ENCODE measurements at places on chromosomes 6 and 20.

DNA sequence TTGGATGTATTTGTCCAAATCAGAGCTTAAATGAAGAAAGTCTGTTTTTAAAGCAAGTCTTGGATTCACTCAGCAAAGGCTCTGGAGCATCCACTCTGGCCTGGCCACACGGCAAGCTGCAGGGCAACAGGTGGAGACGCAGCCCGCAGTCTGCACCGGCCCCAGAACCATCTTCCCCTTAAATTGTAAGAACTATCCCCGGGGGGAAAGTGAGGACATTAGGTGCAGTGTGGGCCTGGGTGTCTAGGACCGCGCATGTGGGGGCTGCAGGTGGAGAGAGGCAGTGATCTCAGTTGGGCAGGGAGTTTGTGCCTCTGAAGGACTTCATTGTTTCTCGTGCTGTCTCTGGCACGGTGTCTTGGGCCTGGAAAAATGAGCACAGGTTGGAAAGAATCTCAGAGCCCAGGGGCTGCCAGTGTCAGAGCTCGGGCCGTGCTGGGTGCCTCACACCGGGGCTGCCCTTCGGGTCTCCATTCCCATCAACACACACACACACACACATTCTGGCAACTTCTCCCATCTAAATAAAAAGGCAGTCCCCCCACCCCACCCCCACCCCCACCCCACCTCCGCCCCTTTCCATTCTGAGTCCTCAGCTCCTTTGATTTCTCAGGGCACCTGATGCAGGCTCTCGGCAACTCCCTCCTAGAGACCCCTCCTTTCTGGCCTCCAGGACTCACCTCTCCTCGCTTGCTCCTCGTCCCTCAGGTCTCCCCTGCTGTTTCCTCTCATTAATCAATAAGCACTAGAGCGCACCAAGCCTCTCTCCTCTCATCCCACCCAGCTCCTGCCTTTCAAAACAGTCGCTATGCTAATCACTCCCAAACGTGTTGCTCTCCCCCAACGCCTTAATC lies 48.4 kb downstream of the FOXF2 start:
- no peak for DNase-seq

DNA sequence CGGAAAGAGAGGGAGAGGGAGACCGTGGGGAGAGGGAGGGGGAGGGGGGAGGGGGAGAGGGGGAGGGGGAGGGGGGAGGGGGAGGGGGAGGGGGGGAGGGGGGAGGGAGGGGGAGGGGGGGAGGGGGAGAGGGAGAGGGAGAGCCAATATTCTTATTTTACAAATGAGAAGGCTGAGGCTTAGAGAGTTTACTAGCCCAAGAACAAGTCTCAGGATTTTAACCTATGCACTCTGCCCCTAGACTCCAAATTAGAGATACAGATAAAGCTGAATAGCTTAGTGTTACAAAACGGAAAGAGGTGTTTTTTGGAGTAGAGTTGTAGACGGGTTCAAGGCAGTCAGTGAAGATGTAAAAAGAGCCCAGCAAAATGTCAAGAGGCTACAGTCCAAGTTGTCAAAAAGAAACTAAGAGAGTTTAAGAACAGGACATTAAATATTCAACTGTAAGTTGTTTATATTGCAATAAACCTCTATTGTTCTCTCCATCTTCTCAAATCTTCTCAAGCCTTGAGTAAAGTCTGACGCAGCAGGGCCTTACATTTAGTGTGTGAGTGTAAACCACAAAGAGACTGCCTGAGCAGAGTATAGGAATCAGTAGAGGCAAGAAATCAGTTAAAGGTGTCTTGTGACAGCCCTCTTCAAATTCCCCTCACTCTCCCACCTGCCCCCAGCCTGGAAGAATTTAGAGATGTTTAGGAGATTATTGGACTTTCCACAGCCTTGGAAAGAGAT lies 34.9 kb upstream of the AKIRIN2 start:
- DNase-seq = no peak

DNA sequence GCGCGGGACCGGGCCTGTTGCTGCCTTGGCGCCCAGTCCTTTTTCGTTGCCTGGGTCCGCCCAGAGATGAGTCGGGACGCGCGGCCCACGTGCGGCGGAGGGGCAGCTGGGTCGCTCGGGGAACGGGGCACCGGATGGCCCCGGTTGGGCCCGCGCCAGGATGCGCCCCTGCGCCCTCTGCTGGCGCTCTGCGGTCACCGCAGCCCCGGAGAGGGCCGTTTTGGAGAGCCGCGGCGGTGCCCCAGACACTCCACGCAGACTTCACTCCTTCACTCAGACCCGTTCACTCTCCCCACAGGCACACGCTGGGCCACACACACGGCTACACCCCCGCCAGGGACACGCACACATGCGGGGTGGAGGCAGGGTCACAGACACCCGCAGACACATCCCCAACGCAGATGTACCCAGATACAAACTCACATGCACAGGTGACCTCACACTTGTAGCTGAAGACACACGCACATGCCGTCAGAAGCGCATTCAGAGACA lies 38.8 kb downstream of the SRC start:
- DNase-seq = no peak

GRCh38 chr6:95967594-95967993 lies 48.2 kb upstream of the FUT9 start:
- DNase-seq = no peak

DNA sequence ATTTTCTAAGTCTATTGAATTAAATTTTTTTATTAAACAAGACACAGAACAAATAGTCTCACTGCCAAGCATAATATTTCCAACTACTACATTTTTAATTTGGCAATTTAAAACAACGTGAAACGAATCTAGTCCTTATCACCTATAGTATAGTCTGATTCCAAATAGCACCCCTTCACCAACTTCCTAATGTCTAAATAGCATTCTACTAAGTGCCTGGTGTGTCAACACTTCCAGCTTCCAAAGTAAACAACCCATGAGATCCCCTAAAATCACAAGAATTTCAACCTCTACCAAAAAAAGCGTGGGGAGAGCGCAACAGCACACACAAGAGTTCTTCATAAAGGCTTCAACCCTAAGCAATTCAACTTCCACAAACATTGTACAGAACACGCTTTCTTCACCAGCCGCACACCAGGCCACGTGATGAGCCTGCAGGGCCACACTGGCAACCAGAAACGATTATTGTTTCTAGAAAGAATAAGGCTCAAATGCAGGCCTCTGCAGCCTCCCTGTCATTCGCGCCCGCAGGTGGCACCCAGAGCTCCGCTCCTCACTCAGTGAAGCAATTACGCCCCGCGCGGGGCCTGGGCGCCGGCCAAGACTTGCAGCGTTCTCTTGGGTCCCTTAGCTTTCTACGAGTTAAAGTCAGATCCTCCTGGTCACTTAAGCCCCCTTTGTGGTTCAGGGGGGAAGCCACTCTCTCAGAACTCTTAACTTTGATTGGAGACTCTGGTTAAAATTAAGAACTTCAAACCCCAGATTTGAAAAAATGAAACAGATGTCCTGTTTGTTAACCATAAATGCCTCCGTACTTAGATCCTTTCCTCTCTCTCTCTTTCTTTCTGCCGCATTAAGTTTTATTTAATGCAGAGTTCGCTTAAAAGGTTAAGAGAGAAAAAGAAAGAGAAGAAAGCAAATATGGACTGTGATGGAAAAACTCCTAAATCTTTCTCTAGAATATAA lies 18.3 kb downstream of the SIM1 start:
- DNase-seq = no peak

DNA sequence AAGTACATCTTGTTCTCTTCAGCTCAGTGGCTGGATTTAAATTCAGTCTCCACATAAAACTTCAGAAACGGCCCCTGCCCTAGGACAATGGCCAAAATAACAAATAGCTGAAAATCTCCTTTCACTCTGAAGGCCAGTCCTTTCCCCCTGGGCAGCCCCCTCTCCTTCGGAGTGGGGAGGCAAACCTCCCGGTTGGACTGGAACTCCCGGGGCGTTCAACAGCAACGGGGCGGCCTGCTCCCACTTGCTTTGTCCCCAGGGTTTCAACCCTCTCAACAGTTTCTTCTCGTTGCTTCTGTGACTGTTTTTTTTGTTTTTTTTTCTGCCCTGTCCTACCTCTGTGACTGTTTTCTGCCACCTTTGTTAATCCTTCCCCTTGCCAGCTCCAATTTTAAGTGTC lies 102.6 kb upstream of the DUSP22 start:
- DNase-seq = no peak

GRCh38 chr20:37907677-37908401 lies 4.9 kb downstream of the VSTM2L start:
- DNase-seq = peak; percentile 78

- DNase-seq = no peak
Measured at GRCh38 chr20:37401930-37402675, 56.2 kb downstream of the SRC start.

DNA sequence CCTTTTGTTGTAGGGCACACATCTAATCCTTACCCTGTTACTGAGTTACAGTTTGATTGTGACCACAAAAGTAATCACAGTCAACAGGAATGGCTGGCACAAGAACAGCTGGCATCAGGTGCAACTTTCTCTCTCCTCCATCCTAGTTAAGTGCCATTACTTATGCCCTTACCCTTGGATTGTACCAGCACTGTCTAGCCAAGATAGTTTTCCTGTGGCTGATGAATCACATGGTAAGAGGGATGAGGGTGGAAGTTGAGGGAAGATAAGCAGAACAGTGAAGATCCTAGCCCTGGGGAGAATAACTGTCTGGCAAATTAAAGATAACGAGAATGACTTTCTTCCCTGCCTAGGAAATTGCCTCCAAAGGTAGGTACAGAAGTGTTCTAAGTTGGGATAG lies 42.0 kb downstream of the RNF217 start:
- no peak for DNase-seq

DNA sequence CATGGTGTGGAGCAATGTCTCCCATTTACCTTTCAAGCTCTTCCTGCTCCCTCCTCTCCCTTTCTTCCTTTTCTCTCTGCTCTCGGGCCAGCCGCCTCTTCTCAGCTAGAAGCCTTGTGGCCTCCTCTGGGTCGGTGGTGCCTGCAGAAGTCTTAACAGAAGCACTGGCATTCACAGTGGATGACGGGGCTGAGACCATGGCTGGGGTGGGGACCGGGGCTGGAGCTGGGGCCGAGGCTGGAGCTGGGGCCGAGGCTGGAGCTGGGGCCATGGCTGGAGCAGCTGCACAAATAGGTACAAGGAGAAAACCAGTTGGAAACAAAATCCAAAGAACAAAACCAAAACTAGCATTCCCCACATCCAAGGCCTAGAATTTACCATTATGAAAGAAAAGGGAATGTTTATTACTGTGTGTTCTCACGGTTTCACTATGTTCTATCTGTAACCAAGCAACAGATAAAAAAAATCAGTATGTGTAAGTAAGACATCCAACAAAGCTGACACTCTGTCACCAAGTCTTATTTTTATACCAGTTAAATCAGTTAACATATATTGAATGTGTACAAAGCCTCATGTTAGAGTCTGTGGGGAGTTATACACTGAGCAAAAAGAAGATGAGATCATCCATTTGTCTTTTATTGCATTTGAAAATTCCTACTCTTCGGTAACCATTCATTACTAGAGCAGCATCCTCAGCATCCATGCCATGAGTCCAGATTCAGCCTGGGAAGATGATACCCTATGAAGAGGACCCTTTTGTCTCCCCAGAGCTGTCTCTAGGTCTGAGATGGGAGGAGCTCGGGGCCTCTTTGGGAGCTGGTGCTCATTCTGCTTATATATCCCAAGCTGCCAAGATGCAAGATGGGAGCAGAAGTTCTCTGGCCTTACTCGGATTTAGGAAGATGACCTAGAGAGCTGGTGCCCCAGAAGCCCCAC lies 73.0 kb upstream of the BCLAF1 start:
- no peak for DNase-seq

DNA sequence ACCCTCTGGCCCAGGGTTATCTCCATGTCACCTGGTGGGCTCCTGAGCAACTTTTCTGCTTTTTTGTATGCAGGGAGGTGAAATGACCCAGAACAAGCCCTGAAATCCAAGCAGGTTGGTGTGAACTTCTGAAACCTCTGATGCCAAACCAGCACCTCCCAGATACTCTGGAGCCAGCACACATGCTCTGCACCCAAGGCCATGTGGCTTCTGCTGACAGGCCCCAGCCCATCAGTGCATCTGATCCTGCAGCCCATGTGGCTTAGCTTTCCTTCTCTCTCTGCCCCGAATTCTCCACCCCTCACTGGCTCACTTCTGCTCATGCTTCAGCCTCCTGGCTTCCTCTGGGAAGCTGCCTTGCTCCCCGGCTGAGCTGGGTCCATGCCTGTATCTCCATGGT lies 59.3 kb upstream of the RPS6KA2 start:
- DNase-seq = no peak

DNA sequence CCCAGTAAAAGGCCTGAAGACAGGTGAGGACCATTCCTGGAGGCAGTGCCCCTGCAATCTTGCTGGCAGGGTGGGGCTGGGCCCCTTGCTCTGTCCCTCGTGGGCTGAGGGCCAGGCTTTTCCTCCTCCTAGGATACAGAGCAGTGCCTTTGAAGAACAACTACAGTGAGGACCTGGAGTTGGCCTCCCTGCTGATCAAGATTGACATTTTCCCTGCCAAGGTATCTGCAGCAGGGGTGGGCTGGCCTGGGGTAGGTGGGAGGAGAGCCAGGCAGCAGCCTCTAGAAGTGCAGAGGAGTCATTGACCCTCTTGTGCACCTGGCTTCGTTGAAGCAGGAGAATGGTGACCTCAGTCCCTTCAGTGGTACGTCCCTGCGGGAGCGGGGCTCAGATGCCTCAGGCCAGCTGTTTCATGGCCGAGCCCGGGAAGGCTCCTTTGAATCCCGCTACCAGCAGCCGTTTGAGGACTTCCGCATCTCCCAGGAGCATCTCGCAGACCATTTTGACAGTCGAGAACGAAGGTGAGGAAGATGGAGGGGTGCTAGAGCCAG lies 36.5 kb downstream of the PLCG1 start:
- DNase-seq = no peak

DNA sequence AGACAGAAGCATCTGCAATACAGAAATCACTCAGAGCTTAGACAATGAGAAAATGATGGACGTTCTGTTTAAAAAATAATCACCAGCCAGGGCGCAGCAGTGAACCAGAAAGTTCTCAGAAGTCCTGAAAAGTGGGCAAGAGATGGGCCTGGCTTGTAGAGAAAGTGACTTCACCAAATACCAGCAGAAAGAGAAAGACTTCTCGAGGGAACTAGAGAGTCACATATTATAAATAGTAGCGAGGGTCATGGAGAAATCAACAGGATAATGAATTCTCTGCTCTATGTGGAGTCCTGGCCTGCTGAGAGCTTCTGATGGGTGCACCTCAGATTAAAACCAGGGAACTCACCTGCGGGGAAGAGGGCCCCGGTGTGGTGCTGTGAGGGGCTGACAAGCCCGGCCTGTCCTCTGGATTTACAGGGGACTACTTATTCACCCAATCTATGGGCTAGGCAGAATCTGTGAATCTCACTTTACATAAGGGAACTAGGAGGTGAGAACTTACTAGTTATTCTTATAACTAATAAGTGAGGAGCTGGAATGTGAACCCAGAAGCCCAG lies 5.6 kb upstream of the RAMACL start:
- DNase-seq = no peak

DNA sequence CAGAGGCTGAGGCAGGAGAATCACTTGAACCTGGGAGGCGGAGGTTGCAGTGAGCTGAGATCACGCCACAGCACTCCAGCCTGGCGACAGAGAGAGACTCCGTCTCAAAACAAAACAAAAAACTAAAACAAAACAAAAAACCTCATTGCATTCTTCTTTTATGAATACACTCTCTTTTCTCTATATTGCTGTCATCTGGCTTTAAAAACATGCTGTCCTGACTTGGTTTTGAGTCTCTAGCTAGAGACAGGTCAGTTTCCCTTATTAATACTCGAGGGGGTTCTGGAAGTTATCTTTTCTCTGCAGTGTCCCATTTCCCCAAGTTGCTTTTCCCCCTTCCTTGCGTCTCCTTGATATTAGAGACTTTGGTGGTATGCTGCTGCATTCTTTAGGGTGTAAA lies 50.9 kb downstream of the RIOK1 start:
- DNase-seq = no peak
